PC-9 (cell line): ENCODE measurements at places on chromosomes 12 and 14.

- peak; percentile 86 for DNase-seq
Measured at GRCh38 chr12:56634837-56635791, 5.0 kb upstream of the BAZ2A start.

- DNase-seq = no peak
Measured at GRCh38 chr14:30840086-30840779, 34.1 kb upstream of the COCH start.

GRCh38 chr12:66538970-66539369, 139.9 kb downstream of the GRIP1 start:
- peak; percentile 34 for DNase-seq

DNA sequence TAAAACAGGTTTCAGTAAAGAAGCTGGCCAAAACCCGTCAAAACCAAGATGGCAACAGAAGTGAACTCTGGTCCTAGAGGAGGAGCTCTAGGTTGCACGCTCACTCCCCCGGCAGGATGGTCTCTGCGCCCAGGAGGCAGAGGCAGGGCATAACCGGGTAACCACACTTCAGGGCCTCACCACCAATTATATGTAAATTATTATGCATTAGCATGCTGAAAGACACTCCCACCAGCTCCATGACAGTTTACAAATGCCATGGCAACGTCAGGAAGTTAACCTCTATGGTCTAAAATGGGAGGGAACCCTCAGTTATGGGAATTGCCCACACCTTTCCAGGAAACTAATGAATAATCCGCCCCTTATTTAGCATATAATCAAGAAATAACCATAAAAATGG, 20.1 kb upstream of the SLC6A12 start:
- DNase-seq = no peak

DNA sequence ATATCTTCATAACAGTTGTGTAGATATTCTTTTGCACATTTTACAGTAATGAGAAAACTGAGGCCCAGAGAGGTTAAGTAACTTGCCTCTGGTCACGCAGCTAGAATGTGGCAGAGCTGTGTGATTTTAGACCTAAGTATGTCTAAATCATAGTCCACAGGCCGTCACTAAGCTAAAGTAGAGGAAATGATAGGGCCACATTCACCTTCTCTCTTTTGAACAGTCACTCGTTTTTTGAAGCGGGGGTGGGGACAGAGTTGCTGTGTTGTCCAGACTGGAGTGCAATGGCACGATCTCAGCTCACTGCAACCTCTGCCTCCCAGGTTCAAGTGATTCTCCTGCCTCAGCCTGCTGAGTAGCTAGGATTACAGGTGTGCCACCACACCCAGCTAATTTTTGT, 68.5 kb downstream of the RASSF3 start:
- no peak for DNase-seq

DNA sequence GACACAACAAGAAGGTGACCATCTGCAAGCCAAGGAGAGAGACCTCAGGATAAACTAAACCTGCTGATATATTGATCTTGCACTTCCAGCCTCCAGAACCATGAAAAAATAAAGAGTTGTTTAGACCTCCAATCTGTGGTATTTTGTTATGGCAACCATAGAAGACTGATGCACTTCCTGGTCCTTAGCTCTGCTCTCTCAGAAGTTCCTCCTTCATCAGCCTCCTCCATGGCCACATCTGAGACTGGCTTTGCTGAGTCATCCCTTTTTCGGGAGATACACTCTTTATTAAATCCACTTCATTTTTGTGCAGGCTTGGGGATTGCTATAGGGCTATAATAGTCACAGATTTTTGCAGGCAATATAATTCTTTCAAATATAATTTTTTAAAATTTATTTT, 89.6 kb upstream of the ATF7IP start:
- DNase-seq = no peak

DNA sequence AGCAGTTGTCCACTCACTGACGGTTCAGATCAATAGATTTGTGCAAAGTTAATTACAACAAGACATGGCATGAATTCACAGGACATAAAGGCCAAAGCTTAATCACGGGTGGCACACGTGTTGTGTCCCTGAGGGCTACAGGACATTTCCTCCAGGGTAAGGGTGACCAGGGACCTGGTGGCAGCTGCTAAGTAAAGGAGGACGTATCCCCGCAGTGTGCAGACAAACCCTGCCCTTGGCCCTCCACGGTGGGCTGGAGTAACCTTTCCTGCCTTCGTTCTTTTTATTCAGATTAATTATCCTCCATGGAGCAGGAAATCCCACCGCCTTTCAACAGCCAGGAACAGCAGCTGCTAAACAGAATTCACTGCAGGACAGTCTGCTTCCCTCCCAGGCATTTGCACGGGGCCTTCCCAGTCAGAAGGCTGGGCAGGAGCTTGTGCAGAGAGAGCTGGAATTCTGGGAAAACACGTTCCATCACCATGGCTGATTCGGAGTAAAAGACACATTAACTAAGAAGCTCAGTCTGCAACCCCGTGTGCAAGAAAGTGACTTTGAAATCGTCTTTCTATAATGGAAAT, 289.9 kb upstream of the SFSWAP start:
- no peak for DNase-seq

DNA sequence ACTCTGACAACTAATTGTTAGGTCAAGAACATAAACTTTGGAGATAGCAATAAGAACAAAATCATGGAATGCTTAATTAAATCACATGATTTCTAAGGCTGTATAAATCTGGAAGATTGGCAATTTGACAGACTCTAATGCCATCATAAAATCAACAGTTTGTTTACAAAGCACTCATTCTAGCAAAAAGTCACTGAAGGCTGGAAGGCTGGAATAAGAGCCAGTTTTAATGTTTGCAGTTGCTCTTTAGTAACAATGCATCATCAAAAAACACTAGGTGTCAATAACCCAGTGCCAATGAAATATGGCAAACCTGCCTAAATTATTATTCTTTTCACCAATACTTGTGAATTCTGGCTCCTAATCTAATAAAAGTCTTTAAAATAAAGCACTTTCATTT, 65.0 kb downstream of the NUMB start:
- no peak for DNase-seq

DNA sequence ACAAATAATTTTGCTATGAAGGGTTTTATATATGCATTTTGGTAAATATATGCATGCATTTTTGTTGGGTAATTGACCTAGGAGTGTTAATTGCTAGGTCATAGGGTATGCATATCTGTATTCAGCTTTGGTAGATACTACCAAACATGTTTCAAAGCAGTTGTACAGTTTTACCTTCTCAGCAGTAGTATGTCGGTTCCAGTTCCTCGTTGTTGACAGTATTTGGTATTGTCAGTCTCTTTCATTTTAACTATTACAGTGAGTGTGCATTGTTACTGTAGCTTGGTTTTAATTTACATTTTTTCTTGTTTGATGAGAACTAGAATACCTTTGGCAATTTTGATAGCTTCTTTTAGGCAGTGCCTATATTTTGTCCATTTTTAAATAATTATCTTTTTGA, 98.9 kb downstream of the ARID2 start:
- DNase-seq = no peak

DNA sequence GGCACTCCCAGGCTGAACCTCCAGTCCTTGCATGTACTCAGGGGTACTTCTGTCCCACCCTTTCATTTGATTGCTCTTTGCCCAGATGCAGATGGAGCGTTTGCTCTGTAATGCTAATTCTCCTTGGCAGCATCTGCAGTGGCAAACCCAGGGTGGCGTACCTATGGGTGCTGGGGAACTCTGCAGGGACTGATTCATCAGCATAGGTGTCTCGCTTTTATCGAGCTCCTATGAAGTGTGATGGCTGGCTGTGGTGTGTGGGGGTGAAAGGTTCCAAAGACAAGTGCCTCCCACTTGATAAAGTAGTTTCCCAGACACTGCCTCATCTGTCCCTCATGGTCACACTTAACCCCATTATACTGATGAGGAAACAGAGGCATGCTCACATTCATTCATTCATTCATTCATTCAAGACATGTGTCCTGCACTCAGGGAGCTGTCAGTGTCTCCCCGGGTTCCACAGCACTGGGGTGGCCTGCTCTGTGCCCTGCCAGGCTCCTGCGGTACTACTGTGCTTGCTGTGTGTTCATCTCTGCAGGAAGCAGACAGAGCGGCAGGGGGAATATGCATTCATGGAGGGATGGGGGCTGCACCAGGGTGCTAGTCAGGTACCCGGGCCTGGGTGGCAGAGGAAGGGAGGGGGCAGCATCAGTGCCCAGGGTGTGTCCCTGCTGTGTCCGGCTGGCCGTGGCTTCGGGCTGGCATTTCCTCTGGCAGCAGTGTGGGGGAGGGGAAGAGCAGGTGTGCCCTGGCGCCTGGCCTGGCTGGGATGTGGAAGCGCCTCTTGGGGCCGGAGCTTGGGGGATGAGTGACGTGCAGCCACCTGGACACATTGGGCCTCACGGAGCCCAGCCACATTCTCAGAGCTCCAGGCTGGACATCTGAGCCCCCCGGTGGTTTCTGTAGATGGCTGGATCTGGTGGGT, 110.9 kb downstream of the TSPAN9 start:
- no peak for DNase-seq

DNA sequence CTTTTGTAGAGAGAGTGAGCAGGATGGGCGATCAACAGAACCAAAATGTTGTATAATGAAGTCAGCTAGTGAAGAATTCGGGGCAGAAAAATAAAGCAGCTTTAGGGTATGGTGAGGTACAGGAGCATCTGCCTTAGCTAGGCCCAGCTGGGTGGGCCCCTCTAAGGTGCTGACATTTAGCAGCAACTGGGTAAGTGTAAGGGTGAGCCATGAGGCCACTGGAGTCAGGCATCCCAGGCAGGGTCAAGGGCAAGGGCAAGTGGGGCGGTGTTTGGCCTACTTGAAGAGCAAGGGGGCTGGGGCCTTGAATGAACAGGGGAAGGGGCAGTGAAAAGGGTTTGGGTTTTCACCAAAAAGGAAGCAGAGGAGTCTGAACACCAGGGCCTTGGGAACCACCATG, 583.6 kb downstream of the BCL11B start:
- DNase-seq = no peak

DNA sequence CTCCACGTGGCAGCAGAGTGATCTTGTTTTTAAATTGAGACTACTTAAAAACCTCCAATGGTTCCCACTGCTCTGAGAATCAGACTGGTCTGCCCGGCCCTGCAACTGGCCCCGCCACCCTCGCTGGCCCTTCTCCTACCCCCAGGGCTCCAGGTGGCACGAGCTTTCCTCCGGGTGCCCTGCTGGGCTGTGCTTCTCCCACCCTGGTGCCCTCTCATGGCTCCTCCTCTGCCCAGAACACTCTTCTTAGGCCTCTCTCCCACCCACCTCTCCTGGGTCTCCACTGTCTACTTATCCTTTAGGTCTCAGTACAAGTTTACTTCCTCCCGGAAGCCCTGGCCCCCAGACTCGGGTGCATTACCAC, 26.5 kb downstream of the CCDC92 start:
- no peak for DNase-seq

DNA sequence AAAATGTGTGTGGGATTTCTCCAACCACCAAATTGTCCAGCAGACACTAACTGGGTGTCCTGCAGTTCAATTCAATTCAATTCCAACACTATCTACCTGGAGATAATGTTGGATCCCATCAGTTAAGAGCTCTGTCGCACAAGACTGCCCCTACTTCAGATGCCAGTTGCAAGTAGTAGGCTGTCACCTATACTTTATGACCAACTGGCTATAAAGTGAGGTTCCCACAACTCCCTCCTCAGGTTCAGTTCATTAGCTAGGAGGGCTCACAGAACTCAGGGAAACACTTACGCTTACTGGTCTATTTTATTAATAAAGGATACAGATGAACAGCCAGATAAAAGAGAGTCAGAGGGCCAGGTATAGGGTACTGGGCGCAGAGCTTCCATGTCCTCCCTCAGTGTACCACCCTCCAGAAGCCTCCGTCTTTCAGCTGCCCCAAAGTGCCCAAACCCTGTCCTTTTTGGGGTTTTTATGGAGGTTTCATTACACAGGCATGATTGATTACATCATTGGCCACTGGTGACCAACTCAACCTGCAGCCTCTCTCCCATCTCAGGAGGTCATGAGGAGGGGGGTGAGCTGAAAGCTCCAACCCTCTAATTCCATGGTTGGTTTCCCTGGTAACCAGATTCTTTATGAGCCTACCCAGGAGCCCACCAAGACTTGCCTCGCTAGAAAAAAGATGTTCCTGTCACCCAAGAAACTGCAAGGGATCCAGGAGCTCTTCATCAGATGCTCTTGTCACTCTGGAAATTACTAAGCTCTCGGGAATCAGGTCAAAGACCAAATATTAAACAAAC, 7.5 kb upstream of the SERPINA5 start:
- DNase-seq = no peak

- peak; percentile 15 for DNase-seq
Measured at GRCh38 chr14:69039288-69039628, 60.2 kb upstream of the ACTN1 start.

DNA sequence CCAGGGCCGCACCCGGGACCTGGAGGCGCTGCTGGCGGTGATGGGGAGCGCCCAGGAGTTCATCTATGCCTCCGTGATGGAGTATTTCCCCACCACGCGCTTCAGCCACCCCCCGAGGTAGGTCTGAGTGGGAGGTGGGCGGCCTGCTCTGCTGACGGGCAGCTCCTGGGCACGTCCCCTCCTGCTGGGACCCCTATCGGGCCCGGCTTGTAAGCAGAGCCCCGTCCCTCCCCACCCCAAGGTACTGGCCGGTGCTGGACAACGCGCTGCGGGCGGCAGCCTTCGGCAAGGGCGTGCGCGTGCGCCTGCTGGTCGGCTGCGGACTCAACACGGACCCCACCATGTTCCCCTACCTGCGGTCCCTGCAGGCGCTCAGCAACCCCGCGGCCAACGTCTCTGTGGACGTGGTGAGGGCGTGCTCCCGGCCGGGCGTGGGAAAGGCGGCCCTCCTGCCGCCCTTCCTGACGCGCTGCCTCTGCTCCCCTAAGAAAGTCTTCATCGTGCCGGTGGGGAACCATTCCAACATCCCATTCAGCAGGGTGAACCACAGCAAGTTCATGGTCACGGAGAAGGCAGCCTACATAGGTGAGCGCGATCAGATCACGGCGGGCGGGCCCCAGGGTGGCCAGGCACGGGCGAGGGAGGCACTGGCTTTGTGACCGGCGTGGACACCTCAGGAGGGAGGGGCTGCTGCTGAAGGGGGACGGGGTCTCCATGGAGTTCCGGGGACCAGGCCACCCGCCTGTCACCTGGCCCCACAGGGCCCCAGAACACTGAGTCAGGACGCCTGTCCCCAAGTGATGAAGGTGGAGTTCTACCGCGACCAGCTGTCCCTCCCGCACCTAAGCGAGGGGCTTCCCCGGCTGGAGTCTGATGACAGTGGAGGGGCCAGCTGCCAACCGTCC, 7.3 kb downstream of the PLD4 start:
- DNase-seq = no peak

GRCh38 chr14:36511981-36512584, 7.9 kb downstream of the NKX2-1 start:
- DNase-seq = no peak

GRCh38 chr12:4589941-4590340, 27.9 kb downstream of the DYRK4 start:
- peak; percentile 32 for DNase-seq
